ENCODE measurements at places on chromosomes 11 and 22.
A peak's percentile ranks its signal among the peaks of the same experiment; 100 is the strongest.

- DNase-seq: no peak
Observed at GRCh38 chr11:116312570-116313391, 460.0 kb downstream of the BUD13 start.

DNA sequence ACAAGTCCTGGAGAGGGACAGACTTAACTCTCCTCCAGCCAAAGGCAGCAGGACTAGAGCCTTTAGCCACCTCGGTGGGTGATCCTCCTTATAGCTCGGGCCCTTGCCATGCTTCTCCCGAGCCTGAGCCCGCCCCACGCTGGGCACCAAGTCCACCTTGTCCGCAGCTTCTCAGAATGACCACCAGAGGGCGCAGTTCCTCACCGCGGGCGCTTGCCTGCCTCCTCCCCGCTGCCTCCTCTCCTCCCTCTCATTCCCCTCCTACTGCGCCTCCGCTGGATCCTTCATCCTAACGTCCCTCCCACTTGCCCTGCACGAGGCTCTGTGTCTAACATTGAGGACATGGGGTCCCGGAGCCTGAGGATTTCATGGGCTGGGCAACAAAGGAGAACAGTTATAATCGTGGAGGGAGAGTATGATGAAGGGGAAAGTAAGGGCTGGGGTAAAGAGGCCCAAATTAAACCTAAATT, 11.3 kb upstream of the MOGAT2 start:
- peak; percentile 59 for DNase-seq

GRCh38 chr11:109249597-109249996, 172.4 kb upstream of the C11orf87 start:
- DNase-seq: no peak

DNA sequence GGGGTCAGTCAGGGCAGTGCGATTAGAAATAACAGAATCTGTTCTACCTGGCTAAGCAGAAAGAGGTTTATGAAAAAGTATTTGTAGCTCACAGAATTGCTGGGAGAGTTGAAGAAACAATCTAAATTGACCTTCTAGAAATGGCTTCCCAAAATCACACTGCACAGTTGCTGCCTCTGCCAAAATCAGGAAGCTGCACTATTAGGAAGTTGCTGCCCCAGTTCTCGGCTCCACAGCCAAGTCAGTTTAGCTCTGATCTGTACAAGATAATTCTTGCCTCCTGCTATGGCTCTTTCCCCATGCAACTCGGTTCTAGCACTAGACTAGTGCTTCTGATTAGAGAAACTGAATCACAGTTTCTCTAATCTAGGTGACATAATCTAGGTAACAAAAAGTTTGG, 16.0 kb upstream of the CCDC90B start:
- DNase-seq: no peak

GRCh38 chr11:85748455-85748891, 62.5 kb downstream of the SYTL2 start:
- no peak for DNase-seq

DNA sequence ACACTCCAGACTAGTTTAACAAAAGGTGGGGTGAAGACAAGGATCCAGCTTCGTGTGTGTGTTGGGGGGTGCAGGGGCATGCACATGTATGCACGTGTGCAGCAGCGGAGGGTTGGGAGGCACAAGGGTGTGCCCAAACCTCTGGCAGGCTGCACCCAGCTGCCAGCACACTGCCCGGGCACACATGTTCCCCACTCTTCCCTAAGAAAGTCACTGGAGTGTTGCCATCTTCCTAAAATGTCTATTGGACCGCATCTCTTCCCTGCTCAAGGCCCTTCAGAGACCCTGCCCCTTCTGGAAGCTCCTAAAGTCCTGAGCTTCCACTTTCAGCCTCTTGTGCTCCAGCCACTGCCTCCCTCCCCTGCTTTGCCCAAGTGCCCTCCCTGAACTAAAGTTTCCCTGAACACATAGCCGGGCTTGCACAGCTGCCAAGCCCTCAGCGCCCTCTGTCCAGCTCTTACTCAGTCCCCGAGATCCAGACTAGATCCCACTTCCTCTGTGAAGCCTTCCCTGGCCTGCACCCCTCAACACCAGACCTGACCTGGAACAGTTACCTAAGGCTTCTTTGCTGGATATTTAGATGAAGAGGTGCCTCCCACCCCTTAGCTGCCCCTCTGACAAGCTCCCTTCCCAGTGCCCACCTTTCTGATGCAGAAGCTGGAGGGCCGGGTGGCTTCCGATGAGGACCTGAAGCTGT, 6.0 kb downstream of the CFL1 start:
- DNase-seq: no peak

DNA sequence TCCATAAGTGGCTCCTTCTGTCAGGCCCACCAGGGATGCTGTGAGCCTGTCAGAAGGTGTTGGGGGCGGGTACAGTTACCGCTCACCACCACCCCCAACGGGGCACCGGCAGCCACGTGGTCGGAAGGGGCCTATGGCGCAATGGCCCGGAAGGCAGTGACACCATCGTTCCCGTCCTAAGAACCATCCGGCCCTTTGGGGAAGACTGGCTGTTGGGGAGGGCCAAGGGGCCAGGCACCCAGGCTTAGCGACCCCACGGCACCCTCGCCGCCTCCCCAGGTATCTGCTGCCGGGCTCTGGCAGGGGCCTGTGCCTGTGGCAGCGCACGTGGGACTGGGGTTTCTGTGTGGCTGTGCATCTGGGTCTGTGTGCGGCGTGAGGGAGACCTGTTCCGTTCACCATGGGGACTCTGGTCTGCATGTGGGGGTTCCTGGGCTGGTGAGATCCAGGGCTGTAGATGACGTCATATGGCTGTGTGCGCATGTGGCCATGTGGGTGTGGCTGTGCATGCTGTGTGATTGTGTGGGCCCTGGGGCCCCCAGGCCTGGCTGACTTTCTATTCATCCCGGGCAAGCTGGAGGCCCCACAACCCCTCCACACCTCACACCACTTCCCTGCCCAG, 717 bp downstream of the OSM start:
- DNase-seq: no peak

DNA sequence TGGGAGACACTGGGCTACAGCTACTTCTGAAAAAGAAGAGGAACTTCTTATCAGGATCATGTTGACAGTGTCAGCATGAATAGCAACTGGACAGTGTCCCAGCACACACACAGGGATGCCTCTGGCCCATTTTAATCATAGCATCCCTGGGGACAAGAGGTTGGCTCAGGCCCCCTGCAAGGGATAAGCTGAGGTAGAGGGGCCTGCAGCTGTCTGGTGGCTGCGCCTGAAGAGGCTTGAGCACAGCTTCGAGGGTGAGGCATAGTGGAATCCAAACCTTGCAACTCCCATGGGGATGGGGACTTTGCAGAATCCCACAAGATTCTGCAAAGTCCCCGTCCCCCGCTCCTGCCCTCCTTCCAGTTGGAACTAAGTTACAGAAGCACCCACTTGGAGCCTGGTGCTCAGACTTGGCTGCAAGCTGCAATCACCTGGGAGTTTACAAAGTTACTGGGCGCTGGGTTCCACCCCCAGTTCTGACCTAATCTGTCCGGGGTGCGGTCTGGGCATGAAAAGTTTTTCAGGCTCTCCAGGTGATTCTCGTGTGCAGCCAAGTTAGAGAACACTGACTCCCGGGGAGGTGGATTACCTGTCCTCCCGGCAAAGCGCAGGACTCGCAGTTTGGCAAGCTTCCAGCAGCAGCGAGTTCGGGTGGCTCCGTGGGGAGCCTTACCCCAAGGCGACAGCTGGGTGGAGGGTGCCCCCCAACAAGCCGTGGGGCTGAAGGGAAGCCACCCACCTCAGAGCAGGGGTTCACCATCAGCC, 16.0 kb upstream of the LINC01488 start:
- DNase-seq: no peak

DNA sequence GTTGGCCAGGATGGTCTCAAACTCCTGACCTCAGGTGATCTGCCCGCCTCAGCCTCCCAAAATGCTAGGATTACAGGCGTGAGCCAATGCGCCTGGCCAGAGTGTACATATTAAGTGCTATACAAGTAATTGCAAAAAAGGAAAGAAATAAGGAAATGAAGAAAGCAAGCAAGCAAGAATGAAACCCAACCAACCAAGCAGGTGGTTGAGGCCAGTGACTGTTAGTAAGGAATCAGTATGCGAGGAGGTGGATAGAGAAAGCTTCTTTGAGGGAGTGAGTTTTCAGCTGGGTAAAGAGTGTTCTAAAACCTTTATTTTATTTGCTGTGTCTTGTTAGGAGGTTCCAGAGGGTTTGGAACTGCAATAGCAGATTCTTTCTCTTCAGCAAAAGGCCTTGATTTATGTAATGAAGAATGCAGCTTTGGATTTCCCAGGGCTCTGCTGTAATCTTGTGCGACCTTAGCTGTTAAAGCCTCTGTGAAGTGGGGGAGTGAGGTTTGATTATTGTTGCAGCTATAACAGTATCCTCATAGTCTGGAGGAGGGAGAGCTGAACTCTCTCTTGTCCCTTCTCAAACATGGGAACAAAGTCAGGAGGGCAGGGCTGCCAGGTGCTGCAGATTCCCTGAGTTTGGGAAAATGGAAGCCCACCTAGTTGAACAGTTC, 5.7 kb downstream of the AMPD3 start:
- no peak for DNase-seq

DNA sequence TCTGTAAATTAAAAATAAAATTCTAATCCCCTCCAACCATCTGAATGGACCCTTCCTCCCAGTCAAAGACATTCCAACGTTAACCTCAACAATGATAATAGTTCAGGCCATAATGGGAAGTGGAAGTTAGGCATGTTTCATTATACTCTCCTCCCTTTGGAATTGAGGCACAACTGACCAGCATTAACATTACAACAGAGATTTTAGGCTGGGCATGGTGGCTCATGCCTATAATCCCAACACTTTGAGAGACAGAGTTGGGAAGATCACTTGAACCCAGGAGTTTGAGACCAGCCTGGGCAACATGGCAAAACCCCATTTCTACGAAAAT, 2.4 kb upstream of the CTSF start:
- no peak for DNase-seq

DNA sequence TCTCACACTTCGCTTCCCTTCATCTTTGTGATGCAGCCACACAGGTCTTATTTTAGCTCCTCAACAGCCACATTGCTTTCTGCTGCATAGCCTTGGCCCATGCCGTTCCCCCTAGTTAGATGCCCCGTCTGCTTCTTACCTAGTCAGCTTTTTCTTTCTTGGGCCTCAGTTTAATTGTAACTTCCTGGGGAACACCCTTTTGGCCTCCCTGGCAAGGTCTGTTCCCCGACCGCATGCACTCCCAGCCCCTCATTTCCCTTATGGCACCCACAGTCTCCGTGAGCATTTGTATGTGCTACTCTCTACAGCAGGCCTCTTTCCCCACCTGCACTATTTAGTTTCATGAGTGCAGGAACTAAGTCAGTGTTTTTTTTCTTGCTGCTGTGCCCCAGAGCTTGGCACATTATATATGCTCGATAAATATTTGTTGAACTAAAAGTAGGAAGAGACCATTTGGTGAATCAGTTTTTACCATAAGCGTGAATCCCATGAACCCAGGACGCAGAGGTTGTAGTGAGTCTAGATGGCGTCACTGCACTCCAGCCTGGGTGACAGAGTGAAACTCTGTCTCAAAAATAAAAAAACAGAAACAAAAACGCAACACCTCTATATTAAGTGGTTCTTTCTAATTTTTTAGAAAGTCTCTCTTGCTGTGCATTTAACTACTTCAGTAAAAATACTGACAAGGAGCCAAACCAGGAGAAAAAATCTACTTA, 38.5 kb downstream of the TNRC6B start:
- DNase-seq: no peak

DNA sequence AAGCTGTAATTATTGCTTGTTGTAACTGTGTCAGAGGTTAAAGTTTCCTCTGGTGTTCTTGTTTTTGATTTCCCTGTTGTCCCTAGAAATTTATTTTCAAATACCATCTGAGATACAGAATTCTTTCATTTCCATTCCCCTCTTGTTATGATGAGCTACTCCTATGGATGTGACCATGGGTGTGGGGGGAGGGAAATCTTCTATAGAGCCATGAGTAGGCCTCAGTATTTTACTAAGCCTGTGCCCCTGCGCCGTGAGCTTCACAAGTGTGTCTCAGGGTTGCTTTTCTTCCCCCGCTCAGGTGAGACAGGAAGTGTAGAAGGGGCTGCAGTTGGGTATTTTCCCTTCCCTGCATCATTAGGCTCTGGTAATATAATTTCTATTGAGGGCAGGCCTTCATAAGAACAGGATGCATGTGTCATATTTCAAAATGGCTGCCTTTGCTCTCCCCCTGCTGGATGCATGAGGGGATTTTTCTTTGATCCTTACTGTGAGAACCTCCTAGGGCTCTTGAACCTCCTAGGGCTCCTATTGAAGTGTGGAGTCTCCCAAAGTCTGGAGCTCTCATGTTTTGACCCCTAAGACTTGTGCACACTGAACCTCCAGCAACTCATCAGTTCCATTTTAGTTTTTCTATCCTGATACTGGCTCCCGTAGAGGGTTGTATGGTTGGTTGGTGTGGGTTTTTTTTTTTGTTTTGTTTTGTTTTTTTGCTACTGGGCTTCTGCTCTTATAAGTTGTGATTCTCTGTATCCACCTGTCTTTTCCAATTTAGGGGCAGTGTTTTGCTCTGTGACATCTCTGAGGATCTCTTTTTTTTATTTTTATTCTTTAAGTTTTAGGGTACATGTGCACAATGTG, 658.2 kb downstream of the NTM start:
- no peak for DNase-seq

DNA sequence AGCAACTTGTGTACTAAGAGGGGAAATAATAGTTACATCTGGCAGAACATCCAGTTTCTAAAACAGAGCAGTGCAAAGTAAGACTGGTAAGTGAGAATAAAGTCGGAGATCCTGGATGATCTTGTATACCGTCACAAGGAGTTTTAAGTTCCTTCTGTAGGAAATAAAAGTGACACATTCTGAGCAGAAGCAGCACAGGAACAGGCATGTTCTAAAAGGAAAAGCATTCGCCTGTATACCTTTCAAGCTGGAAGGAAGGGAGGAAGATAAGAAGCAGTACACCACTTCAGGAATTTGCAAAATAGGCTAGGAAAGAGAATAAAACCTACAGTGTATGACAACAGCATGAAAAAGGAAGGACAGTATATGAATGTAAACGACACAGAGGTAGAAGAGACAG, 106.2 kb upstream of the TP53AIP1 start:
- DNase-seq: no peak

DNA sequence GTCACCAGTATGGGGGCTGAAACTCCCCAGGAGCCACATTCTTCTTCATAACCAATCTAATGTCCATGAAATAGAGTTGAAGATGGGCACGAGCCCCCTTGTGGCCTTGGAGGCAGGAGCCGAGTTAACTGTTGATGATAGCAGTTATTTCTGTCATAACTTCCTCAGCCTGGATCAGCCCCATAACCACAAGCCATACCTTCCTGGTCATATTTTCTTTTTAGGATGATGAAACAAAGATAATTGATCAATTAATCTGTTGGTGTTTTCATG, 65.0 kb upstream of the TTC12 start:
- DNase-seq: no peak

DNA sequence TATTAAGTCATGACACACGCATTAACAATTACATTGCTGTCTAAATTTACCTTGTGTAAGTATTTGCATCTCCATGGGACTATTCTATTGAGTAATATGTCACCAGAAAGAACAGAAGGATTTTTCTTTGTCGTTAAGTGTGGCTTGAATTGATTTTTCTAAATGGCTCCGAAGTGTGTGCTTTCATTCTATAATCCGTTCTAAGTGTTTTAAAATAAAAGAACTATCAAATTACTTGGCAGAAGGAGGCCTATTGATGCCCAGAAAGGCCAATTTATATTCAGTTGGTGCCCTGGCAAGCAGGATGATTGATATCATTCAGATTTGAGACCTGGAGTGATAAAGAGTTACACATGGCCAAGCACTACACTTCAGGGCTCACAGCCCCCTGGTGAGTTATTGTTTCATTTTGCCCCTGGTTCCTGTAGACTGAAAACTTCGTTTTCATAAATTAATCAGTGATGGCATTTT, 538.9 kb upstream of the ANO5 start:
- DNase-seq: no peak
